Daoy (cell line): ENCODE measurements at places on chromosomes 5 and 9.
A peak's percentile ranks its signal among the peaks of the same experiment; 100 is the strongest.

DNA sequence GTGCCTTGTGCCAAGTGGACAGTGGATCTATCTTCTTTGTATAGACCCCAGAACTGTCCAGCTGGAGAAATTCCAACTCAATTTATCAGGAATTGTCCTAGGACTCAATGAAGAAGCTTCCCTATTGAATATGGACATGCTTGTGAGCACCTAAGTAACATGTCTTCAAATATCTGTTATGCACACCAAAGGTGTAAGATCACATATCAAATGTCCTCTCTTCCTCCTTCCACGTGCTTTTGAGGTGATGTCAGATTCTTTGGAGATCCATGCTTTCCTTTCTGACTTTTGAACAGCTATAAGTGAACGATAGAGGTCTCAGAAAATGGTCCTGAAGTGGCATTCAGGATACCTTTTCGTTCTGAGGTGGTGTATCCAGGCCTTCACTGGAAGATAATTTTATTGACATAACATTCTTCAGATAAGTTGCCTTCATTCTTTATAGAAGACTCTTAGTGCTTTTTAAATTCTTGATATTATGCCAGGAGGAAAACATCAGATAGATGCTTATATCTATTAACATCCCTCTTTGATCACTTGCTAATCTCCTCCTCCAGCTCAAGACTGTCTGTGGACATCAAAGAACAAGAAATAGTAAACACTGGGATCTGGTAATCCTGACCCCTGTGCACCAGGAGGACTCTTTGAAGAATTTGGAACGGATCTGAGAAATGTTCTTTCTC lies 246.4 kb downstream of the SMARCA2 start:
- no peak for DNase-seq

GRCh38 chr5:107289030-107289714 lies 381.6 kb downstream of the EFNA5 start:
- DNase-seq = no peak

DNA sequence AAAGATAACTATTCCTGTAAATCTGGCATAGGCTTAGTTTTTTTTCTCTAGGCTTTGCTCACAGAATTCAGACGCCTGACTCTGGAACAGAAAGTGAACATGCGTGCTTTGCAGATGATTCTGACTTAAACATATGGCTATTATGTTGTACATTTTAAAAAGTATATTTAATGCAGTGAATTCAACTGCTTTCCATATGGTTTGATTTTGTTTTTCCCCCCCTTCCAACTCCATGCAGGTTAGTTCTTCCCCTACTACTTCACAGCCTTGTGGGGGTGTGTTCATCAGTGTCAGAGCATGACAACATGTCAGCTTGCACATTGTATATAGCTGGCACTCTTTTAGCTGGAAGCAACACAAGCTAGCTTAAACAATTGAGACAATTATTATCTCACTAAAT lies 226.8 kb downstream of the TMEM167A start:
- no peak for DNase-seq

- no peak for DNase-seq
Observed at GRCh38 chr9:3032898-3033297, 189.0 kb upstream of the PUM3 start.

DNA sequence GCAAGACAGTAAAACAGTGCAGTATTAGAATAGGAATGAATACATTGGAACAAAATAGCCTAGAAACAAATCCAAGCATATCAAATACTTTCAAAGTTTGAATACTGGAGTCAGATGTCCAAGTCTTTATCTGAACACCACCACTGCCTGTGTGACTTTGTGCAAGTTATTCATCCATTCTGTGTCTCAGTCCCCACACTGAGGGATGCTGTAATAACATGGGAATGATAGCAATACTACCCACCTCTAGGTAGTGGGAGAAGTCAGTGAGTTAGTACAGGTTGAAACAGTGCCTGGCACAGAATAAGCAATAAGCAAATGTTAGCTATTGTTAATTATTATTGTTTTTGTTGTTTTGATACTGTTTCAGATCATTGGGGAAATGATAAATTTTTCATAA lies 130.9 kb downstream of the SUSD1 start:
- peak; percentile 58 for DNase-seq
